NCI-H1436 (cell line): ENCODE measurements at places on chromosomes 2 and 18.

DNA sequence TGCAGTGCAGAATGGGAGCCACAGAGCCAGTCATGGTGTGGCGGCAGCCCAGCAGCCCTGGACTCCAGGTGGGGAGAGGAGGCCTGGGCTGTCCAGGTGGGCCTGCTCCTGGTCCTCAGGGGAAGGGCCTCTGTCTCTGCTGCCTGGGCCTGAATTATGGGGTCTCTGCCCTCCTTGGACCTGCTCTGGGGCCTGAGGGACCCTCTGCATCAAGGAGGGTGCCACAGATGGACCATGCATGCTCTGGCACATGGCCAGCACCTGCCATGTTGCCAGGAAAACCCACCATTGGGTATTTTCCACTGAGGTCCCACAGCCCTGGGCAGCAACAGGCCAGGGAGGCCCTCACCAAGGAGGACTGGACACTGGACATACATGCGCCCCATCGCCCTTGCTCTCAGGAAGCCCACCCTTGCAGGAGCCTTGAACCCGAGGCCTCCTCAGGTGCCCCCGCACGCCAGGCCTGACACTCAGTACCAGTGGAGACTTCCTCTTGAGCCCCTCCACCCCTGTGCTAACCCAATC is 107.1 kb downstream of the NDUFA10 start:
- no peak for DNase-seq

- DNase-seq: no peak
These were observed 11.1 kb downstream of the RHOB start for GRCh38 chr2:20457661-20458630.

GRCh38 chr18:49072524-49072934 is 121.8 kb upstream of the SMAD7 start:
- DNase-seq: no peak

DNA sequence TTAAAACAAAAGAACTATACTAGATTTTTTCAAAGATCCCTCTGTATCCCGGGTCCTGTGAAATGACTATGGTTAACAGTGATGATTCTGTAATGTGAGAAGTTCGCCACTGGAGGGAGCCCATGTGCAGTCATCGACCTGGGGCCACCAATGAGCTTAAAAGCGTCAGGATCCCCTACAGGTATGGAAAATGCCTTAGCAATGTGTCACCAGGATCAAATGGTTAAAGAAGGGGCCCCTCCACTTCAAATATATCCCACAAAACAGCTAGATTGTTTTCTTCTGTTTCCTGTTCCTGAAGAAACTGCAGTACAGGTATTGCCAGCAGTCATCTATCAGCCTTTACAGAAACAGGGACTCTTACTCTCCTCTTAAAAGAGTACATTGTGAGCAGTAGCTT is 15.3 kb downstream of the CHRNA1 start:
- peak; percentile 54 for DNase-seq

- no peak for DNase-seq
These were observed 320.8 kb upstream of the MEIS1 start for GRCh38 chr2:66113988-66114625.

- DNase-seq: no peak
These were observed 18.2 kb downstream of the NRP2 start for GRCh38 chr2:205700331-205701132.

- peak; percentile 73 for DNase-seq
These were observed 1.6 kb downstream of the BAZ2B start for GRCh38 chr2:159614534-159615366.

- DNase-seq: no peak
These were observed 57.3 kb downstream of the GTF2A1L start for GRCh38 chr2:48674933-48675332.

GRCh38 chr18:58856881-58857280 is 7.8 kb upstream of the ZNF532 start:
- DNase-seq: no peak

DNA sequence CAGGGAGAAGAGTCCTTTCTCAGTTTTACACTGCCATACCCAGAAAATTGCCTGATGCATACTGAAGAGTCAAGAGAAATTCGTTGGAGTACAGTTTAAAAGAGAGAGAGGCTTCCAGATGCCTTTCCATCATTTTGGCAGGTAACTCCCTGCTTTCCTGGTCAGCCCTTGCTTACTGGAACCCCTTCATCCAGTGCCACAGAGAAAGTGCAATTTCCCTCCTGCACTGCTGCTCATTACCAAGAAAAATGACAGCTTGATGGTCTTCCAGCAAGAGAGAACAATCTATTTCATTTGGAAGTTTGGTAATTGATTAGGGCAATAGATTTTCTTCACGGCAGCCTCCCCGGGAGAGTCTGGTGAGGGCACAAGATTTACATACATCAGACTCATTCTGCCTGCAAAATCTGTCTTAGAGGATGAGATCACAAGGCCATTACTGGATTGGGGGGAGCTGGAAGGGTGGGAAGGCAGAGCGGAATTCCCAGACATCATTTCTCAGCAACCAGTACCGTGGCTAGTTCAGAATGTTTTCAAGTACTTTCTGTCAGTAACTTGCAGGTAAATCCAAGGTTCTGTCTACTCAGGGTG is 102.8 kb upstream of the SLC14A2 start:
- no peak for DNase-seq

DNA sequence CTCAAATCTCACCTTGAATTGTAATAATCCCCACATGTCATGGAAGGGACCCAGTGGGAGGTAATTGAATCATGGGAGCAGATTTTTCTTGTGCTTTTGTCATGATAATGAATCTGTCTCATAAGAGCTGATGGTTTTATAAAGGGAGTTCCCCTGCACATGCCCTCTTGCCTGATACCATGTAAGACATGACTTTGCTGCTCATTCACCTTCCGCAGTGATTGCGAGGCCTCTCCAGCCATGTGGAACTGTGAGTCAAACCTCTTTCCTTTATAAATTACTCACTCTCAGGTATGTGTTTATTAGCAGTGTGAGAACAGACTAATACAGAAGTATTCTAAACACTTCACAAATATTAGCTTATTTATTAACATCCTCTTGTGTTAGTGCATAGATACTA is 516.7 kb downstream of the LRRTM4 start:
- DNase-seq: no peak

GRCh38 chr2:101341901-101342624 is 33.6 kb upstream of the RNF149 start:
- DNase-seq: peak; percentile 45

- peak; percentile 66 for DNase-seq
These were observed 110.0 kb downstream of the HDAC4 start for GRCh38 chr2:239290618-239291474.

GRCh38 chr18:8911408-8912340 is 190.8 kb upstream of the NDUFV2 start:
- no peak for DNase-seq

DNA sequence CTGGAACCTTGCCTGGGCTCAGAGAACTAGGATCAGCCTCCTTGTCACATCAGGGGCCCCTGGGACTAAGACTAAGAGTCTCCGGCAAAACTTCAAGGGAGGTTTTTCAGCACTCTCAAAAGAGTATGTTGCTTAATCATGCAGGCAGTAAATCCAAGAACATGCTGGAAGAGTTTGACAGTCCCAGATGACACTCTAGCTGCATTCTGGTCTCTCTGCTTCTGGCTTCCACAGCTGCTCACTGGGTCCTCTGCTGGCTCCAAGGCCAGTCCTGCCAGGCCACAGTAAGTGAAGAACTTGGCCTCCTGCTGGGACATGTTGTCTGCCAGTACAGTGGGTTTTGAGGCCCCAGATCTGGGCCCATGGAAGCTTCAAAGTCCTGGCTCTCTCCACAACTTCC is 45.2 kb upstream of the IL1RL1 start:
- no peak for DNase-seq

GRCh38 chr18:12442946-12443345 is 35.2 kb downstream of the PRELID3A start:
- no peak for DNase-seq

DNA sequence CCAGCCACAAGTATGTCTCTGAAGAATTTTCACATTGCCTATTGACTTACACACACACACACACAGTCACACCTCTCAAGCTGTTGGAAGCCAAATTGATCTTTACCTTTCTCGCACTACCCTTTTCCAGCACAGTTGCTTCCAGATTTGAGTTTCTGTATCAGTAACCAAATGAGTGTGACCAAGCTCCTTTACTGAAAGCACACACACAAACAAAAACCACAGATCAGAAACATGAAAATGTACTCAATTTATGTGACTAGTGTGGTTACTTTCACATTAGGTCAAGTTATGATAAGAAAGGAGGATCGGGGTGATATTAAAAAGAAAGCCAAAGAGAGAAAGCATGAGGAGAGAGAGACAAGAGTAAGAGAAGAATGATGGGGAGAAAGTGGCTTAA is 993.9 kb upstream of the POU3F3 start:
- DNase-seq: no peak

DNA sequence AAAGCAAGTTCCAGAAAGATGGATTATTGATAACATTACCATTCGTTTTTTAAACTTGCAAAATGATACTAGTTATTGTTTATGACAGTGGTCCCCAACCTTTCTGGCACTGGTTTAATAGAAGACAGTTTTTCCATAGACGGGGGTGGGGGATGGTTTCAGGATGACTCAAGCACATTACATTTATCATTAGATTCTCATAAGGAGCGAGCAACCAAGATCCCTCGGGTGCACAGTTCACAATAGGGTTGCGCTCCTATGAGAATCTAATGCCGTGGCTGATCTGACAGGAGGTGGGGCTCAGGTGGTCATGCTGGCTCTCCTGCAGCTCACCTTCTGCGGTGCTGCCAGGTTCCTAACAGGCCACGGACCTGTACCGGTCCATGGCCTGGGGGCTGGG is 86.2 kb downstream of the BCL2 start:
- no peak for DNase-seq

- no peak for DNase-seq
These were observed 1.4 kb upstream of the IHH start for GRCh38 chr2:219062081-219062480.

DNA sequence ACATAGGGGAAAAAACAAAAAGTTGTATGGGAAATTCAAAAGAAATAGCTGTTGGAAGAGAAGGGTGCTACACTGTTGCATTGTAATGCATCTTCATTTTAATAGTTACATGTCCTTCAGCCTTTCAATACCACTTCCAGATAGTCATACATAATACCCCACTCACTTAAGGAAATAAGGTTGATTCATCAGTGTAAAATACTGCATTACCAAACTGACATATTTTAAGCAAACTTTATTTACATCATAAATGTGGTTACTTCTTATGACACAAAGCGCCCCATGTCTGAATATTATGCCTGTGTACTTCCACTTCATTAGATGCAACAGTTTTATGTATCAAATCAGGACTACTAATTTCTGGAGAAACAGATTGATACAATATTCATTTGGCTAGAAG is 4.5 kb downstream of the RBMS1 start:
- DNase-seq: no peak

DNA sequence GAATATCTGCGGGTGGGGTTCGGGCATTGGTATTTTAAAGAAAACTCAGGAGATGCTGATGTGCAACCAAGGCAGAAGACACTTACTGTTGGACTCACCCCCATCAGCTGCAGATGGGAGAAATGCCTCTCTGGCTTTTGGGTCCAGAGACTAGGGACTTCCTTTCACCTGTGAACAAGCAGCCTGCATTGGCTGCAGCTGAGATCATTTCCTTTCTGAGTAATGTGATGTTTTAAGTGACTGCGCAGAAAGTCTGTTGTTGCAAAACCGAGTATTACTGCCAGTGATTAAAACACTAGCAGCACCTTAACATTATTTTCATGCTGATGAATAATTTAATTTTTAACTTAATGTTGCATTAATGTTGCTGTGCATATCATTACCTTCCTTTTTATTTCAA is 143.0 kb downstream of the TSN start:
- DNase-seq: no peak

DNA sequence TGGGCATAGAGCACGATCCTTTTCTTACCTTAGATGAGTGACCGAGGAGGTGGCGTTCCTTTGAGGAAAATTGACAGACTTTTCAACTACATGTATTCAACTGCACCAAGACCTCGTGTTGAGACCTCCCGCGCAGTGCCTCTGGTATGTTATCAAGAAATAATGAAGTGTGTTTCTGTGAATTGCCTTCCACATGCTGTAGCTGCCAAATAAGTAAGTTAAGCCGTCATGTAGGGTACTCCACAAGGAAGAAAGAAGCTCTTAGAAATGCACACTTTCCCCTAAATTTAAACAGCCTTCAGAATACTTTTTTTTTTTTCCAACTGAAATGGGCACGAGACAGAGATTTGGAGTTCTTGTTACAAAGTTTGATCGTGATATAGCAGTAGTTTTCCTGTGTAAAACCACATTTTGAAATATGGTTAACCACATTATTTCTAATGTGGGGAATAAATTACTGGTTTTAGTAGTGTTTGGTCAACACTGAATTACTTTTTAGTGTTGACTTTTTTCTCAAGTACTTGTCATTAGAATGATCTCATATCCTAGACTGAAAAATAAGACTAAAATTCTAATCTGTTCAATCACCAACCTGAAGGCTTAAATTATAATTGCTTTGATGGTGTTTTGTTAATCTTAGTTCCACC is 30.5 kb downstream of the PDK1 start:
- DNase-seq: no peak
